Globus pallidus (tissue), 1 donor: ENCODE measurements at places on chromosomes 6 and 20.

- no peak for DNase-seq
Observed at GRCh38 chr20:60090631-60091030, 132.4 kb downstream of the CDH26 start.

DNA sequence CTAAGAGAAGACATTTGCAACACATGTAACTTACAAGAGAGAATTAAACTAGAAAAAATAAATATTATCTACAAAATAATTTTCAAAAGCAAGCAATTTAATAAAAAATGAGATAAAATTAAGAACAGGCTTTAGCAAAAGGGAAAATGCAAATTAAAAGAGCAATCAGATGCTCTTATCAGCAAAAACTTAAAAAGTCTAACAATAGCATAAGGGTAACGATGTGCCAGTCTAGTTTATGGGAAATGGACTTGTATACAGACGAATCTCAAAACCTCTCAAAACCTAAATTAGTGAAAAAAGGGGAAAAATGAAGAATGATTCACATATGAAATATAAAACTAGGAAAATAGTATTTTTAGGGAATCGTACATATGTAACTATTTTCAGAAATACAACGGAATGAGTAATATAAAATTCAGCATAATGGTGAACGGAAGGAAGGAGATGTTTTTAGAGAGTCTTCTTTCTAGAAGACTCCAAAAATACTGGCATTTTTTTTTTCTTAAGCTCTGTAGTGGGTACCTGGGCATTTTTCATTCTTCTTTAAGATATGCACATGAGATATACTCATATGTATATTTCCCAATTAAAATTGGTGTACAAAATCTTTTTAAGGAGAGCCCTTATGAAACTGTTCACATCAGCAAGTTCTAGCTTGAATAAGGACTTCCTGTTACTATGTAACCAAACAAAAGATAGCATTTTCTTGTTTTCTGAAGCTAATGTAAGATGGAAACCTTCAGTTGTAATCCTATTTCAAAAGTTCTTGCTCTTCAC lies 927 bp upstream of the MANEA start:
- no peak for DNase-seq

- DNase-seq, result no peak
Observed at GRCh38 chr6:47714802-47715201, 16.4 kb downstream of the ADGRF4 start.

DNA sequence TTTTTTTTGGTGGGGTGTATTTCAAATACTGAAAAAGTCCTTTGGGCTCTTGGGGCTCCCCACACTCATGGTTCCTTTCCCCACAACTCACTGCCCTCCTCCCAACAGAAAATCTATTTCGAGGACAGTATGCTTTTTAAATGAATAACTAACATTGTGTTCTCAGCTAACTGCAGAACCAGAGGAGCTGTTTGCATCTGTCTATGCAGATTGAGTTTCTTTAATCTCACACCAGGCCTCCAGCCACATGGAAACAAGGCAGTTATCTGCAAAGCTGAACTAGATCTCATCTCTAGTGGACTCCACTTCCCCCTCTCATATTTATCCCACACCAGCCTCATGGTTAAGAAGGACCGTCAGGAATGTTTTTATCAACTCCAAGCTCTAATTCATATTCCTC lies 955.1 kb downstream of the KIF16B start:
- no peak for DNase-seq

DNA sequence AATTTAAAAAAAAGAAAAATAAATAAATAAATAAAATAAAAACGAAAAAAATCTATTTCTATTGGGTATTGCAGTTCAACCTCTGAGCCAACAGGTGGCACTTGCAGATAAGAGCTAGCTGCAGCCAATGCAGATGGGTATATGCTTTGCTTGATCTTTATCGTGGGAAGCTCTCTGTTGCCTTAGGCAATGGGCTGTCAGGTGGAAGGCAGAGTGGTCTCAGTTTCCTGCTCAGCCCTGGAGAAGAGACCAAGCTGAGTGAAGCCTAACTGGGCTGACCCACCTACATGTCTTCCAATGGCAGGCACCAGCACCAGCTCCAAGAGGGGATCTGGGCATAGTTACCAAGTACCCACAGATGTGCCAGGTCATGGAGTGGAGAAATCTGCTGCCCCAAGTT lies 95.0 kb downstream of the AK9 start:
- DNase-seq, result no peak

DNA sequence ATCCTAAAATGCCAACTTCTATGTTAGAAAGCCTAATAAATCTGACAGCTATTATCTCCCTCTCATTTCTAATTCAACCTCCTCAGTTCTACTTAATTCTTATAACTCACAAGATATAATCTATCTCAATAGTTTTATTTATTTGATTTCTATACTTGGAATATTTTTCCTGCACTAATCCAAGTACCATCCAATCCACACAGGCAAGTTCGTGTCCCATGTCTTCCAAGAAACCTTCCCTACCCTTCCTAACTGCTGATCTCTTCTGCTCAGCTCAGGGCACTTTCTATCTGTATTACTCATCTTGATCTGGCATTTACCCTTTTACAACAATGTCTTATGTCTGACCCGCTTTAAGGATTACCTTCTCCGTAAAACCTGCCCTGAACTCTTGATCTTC lies 18.2 kb downstream of the NCOA5 start:
- no peak for DNase-seq
